ENCODE measurements at places on chromosomes 16 and 17.

DNA sequence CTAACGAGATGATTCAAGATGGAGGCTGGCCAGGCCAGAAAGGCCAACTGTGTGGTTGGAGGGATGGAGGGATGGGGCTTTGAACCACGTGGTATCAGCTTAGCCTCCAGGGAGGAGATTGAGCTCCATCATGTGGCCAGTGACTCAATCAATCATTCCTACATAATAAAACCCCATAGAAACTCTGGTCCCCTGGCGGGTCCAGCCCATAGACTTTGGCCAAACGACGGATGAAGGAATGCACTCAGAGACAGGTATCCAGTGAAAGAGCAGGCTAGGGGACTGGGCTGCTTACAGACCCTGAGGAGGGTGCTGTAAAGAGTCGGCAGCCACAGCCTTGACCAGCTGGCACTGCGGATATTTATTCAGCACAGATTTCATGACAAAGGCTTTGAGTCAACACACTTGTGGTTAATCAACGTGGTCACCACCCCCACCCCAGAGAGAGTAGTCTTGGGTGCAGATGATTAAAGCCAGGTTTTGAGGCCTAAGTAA is 308.7 kb upstream of the TNRC6C start:
- no peak for DNase-seq

GRCh38 chr16:82633964-82634600 is 7.3 kb downstream of the CDH13 start:
- peak; percentile 50 for DNase-seq

GRCh38 chr17:30332057-30332542 is 1.8 kb downstream of the TMIGD1 start:
- no peak for DNase-seq

DNA sequence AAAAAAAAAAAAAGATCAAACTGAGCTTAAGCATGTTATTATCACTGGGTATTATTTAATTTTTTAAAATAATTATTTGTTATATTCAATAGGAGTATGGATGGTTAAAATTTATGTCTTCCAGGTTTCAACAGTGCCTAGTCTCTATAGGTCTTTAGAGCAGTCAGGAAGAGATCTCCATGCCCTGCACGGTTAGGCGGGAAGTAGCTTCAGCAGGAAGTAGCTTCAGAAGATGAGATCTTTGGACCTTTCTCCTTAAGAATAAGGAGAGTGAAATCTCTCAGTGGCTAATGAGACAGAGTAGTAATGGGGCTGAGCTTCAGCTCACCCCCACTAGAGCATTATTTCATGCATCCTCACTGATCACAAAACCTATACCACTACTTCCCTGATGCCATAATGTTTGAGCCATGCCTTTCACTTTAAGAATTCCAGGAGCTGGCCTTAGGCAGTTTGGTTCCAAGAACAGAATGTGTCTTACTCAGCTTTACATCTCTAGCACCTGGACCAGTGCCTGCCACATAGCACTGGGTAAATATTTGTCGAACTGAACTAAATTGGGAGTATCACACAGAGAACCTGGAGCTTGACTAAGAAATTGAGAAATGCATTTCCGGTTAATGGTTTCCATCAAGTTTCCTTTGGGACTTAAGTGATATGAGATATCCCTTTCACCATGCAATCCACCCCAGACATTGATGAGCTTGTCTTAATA is 43.5 kb downstream of the SCPEP1 start:
- no peak for DNase-seq

- no peak for DNase-seq
These were observed 1.7 kb upstream of the USP43 start for GRCh38 chr17:9643611-9644010.

- no peak for DNase-seq
These were observed 52.8 kb downstream of the CBFA2T3 start for GRCh38 chr16:88923926-88924833.

DNA sequence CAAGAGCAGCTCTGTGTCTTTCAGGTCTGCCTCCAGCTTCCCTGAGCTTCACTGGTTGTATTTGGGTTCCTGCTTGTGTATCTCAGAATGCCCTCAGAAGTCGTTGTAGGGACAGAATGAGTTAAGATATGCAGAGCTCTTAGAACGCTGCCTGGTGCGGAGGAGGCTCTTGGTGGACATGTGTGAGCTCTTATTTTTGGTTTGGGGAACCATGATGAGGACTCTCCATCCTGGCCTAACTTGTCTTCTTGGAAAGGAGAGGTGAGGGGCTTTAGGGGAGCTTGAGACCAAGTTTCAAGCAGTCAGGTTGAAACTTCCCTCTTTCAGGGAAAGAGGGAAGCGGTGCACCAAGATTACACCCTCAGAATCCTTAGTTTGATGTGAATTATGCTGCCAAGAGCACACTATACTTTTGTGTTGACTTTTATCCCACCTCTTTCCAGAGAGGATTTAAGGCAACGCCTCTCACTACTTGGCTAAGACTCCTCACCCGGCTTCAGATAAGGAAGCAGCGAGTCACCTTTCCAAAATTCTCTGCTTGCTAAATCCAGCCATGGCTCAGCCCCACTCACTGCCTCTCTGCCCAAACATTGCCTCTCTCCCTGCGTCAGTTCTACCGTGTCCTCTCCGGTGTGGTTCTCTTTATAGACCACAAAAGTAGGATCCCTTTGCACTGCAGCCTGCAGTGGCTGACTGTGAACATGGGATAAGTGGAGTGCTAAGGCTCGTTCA is 12.7 kb downstream of the CDK5RAP3 start:
- no peak for DNase-seq

DNA sequence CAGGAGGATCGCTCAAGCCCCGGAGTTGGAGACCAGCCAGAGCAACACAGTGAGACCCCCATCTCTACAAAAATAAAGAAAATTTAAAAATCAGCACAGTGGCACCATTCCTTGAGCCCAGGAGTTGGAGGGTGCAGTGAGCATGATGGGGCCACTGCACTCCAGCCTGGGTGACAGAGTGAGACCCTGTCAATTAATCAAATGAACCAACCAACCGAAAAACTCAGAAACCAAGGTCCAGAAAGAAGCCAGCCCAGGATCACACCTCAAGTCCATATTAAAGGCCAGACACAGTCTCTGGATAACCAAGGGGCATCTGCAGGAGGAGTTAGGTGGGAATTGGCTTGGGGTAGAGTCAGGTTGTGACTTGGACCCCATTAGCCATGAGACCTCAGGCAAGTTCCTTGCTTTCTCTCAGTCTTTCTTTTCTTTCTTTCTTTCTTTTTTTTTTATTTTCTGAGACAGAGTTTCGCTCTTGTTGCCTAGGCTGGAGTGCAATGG is 2.4 kb downstream of the HSD17B1 start:
- no peak for DNase-seq

DNA sequence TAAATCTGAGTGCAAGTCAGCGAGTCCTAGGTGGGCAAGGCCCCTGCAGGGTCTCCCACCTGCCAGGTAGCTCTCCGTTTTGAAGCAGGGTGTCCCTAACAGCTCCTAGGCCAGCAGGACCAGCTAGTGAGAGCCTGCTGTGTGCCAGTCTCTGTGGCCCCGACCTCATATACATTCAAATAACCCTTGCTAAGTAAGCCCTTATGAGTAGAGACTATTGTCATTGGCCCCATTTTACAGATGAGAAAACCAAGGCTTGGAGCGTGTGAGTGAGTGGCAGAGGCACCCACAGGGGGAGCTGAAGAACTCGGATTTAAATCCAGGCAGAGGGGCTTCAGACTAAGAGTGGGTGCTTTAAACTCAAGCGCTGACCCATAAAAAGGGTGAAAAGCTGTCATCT is 39.7 kb upstream of the EMP2 start:
- no peak for DNase-seq

All from frontal cortex (tissue), 4 donors.